ENCODE measurements at places on chromosomes 3 and 15. TPM values are rescaled to one million over a fixed set of nuclear protein-coding genes. Genes with fewer than 3 reads are reported as not detected.

Gene WDR93
- not detected for total RNA-seq

Gene GPR160
- total RNA-seq: 13.2 TPM

Gene ACAN
- total RNA-seq: not detected

Gene PP2D1
- total RNA-seq: not detected

Gene PIERCE2
- total RNA-seq: not detected

Gene RGMA
- 0.18 TPM for total RNA-seq

- no peak for DNase-seq
These were observed 6.8 kb upstream of the SENP7 start for GRCh38 chr3:101519685-101520365.

DNA sequence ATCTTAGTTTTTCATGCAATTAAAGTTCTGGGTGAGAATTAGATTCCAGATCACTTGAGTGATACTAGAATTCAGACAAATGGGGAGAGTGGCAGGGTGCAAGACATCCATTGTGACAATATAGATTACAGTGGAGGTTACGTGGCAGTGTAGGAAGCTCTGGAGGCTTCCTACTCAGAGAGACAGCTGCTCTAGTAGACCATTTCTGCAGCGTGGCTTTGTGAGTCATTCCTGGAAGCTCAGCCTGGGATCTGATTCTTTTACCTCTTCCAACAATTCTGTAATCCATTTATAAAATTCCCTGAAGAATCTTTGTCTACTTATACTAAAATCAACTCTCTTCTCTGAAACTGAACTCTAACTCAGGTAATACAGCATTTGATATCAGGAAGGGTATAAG lies 90.4 kb upstream of the ASB14 start:
- DNase-seq: no peak

- no peak for DNase-seq
These were observed 32.4 kb downstream of the PEAK1 start for GRCh38 chr15:77387365-77388105.

DNA sequence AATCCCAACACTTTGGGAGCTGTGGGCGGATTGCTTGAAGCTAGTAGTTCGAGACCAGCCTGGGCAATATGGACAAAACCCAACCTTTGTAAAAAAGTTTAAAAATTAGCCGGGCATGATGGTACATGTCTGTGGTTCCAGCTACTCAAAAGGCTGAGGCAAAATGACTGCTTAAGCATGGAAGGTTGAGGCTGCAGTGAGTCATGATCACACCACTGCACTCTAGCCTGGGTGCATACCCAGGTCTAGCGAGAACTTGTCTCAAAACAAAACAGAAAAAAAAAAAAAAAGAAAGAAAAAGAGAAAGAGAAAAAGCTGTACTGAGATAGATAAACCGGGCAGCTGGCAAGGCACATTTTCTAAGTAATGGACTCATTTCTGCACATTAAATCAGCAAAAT lies 10.6 kb downstream of the ARPP19 start:
- DNase-seq: peak; percentile 54

- DNase-seq: no peak
These were observed 162.9 kb upstream of the NR2E3 start for GRCh38 chr15:71647487-71647808.

- no peak for DNase-seq
These were observed 483.2 kb upstream of the SGO1 start for GRCh38 chr3:20669184-20669583.

GRCh38 chr3:23162934-23163333 lies 40.2 kb upstream of the UBE2E2 start:
- DNase-seq: no peak
